Tibial nerve (tissue), 4 donors: ENCODE measurements at places on chromosomes 12 and 14. TPM values are rescaled to one million over a fixed set of nuclear protein-coding genes. Genes with fewer than 3 reads are reported as not detected.

DNA sequence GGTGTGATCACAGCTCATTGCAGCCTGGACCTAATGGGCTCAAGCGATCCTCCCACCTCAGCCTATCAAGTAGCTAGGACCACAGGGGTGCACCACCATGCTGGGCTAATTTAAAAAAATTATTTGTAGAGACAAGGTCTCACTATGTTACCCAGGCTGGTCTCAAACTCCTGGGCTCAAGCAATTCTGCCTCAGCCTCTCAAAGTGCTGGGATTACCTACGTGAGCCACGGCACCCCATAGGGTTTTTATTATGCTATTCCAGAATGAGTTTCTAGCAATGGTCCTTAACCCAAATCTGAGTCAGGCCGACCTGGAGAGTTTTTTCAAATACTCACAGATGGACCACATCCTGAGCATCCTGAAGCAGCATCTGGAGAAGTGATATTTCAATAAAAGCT lies 159.8 kb downstream of the CPNE8 start:
- no peak for DNase-seq

GRCh38 chr12:77615332-77615731 lies 215.4 kb upstream of the NAV3 start:
- DNase-seq: no peak

DNA sequence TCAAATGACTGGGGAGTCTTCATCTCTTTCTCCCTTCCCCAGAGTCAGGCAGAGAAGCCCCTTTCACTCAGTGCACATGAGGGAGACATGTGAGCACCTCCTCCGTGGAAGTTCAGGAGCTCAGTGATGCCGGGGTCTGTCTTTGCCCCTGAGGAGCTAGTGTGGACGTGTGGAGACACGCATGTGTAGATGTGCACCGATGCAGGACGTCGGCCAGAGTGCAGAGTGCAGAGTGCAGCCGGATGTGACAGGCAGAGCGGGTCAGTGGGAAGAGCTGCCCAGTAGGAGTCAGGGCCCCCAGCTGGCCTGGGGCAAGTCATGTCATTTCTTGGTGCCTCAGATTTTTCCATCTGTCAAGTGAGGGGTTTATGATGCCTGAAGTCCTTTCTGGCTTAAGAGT lies 20.7 kb downstream of the TSPAN9 start:
- DNase-seq: no peak

GRCh38 chr14:91354979-91355685 lies 62.5 kb downstream of the CCDC88C start:
- DNase-seq: no peak

DNA sequence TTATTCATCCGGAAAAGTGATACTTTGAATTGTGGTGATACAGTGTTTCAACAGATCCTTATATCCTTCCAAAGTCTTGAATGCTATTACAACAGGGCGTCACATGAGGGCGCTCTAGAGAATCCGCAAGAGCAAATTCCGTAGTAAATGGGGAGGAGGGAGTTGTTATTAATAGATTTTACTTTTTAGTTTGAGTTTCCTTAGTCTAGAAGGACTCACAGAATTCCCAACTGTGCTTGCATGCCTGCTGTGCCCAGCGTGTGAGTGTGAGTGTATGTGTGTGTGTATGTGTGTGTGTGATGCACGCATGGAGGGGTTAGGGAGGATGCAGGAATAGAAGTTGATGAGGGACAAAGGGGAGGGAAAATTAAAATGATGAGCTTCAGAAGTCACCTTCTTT lies 375.3 kb downstream of the C12orf75 start:
- DNase-seq: peak; percentile 57

- no peak for DNase-seq
Measured at GRCh38 chr14:104642540-104642868, 37.9 kb upstream of the TMEM179 start.

DNA sequence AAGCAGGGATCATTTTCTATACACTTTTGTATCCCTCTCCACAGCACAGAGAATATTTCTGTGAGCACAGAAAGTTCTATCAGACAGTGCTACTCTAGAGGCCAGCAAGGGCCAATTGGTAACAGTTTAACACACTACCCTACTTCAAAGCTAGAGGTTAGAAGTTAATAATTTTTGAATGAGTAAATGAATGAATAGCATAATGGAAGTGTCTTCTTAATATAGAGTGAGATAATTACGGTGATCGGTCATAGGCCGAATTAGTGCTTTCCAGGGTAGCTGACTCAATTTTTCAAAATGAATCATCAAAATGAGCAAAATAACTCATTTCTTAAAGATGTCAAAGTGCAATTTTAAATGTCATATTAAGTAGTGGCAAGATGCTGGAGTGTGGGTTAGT lies 67.0 kb upstream of the CCDC198 start:
- no peak for DNase-seq

The RPAP3 gene
- 19.2 TPM for total RNA-seq

- DNase-seq: no peak
Measured at GRCh38 chr12:71009430-71010142, 89.0 kb upstream of the PTPRR start.

DNA sequence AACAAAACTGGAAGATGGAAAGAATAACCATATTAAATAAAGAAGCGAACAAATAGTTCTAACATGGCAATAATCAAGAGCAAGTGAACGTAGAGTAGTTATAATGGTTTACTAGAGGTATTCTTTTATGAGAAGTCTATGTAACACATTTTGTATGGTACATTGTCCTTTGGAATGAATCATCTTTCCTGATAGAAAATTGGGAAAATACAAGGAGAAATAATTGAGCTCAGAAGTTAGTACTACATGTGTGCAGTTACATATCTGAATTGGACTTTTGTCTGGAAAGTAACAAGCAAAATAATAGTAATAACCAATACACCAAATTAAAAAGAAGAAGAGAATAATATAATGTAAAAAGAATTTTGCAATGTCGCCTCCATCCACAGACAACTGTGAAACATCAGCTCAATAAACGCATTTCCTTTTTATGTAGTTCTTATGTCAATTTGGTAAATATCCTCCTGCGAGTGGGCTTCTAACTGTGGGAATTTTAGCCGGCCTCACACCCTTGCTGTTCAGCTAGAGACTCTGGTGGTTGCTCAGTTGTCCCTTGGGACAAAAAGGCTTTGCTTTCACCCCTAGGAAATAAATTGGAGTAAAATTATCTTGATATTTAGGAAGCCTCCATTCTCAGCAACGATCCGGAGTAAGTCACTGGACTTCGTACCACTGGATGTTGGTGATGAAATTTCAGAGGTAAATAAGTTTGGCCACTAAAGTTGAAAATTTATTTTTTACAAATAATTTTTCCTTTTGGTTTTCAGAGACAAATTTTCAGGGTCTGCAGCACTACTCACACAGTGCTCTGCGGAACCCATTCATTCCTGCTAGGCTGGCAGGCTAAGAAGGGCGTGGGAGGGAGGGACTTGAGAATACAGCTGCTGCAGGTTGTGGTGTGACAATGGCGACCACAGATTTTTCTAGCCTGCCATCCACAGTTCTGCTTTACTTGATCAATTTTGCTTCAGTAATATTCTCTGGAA lies 1.1 kb upstream of the TUBA1A start:
- DNase-seq: no peak

The NR1H4 gene
- not detected for total RNA-seq

The TRPV4 gene
- 2.4 TPM for total RNA-seq

DNA sequence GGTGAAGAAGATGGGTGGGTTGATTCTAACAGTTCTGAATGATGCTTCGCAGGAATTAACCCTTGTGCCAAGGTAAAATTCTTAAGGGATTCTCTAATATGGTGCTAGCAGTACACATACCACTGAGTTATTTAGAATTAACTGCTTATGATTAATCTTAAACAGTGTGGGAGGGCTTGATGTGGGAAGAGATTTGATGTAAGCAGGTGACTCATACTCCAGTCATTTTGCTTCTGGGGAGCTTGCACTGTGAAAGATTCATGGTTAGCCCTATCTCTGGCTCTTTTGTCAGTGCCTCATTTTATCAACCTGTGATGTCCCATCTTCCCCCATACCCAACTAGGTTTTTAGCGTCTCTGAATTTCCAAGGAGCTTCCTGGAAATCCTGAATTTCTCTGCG lies 83.8 kb downstream of the NRXN3 start:
- no peak for DNase-seq

DNA sequence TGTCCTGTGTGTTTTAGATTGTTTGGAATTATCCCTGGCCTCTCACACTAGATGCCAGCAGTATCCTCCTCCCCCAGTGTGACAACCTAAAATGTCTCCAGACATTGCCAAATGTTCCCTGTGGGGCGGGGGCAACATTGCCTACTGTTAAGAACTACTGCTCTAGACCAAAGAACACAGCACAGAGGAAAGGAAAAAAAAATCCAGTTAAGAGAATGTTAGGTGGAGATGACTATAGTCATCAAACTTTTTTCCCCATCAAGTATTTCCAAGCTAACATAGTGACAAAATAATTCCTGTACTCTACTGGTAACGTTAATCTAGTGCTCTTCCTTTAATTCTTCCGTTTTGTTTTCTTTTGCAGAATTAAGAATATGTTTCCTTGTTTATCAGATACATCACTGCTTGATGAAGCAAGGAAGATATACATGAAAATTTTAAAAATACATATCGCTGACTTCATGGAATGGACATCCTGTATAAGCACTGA lies 3.5 kb downstream of the CDKN1B start:
- DNase-seq: no peak

- DNase-seq: no peak
Measured at GRCh38 chr12:67239061-67239460, 30.1 kb upstream of the CAND1 start.

DNA sequence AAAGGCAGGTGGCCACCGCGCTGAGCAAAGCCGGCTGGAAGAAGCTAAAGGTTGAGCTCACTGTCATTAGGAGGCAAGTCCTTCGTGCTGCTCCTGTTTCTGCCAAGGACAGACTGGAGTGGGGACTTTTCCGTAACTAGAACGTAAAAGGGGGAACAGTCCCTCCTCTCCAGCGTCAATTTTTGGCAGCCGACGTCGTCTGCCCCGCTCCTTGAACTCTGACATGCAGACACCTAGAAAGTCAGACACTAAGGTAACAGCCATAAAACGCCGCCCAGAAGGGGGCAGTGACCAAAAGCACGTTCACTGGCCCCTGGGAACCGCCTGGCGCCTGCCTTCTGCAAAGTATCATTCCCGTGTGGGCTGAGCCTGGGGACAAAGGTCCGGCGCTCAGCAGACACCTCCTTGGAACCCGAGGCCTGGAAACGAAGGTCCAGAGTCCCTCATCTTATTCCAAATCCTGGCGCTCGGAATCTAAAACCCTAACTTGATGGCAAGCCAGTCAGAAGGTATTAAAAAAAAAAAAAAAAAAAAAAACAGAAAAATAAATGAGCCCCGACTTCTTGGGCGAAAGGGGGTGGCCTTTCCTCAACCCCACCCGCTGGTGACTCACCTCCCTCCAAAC lies 1.1 kb upstream of the LRP1 start:
- DNase-seq: peak; percentile 67

The TGFB3 gene
- total RNA-seq: 10.0 TPM

The MAP3K9 gene
- total RNA-seq: 1.5 TPM

The IRAK3 gene
- total RNA-seq: 34.5 TPM

The ADGRD1 gene
- 139 TPM for total RNA-seq

The CABP1 gene
- total RNA-seq: 0.22 TPM

GRCh38 chr14:21072031-21072473 lies 1.9 kb downstream of the ARHGEF40 start:
- DNase-seq: no peak

The ANP32D gene
- total RNA-seq: not detected

GRCh38 chr14:34797747-34798583 lies 77.2 kb downstream of the BAZ1A start:
- no peak for DNase-seq

The OASL gene
- total RNA-seq: 0.20 TPM

DNA sequence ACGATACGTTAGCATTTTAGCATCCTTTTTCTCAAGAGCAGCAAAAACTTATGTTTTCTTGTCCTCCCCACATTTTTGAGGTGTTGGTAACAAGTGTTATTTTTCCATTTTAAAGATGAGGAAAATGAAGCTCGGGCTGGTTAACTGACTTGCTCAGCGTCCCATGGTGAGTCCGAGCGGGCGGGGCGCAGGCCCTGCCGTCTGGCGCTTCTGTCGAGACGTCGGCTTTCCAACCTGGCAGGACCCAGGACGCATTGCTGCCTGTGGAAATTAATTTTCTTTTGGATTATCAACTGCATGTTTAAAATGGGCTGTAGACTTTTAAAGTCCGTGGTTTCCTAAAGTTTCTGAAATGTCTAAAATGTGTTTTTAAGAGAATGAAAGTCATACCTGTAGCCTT lies 30.4 kb downstream of the XRCC3 start:
- no peak for DNase-seq

- DNase-seq: no peak
Measured at GRCh38 chr12:87051621-87052020, 795.4 kb upstream of the MGAT4C start.

DNA sequence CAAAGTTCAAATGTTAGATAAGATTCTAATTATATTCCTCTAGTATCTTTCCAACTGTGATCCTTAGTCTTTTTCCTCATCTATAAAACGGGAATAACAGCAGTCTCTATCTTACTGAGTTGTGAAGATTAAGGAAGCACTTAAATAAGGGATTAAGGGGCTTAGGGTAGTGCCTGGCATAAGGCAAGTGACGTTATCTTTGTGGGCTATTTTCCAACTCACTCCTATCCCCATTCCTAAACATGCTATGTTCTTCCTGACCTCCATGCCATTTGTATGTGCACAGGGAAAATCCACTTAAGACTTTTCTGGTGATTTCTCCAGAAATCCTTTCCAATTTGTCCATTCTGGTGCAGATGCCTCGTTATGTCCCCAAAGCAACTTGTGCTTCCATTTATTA lies 33.3 kb downstream of the SUPT16H start:
- DNase-seq: no peak

DNA sequence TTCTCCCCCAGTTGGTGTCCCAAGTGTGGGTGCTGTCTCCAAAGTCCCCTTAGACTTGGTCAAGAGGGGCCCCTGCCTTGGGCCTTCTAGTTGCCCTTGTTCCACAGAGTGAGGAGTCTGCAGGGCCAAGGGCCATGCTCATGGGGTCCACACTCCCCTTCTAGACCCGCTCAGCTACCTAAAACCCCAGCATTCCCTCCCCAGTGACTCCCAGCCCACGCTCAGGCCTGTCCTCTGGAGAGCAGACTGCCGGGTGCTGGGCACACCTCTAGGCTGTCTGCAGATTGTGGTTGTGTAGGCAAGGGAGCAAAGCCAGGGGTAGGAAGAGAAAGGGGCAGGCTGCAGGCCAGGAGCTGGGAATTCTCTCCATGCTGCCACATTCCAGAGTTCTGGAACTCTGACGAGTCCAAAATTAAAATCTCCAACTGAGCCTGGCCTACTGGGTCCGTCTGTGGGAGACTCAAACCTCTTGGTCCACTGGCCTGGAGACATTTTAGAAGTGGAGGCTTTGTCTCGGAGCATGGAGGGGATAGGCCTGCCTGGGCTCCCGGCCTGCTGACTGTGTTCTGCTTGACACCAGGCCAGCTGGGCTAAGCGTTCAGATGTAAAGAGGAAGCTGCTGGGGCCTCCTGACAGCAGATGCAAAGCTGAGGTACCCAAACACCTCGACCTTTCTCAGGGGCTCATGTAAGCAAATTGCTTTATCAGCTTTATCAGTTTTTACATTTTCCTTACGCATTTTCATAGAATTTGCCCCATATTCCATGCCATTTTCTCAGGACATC lies 13.7 kb upstream of the KRT5 start:
- no peak for DNase-seq

GRCh38 chr12:88993651-88994050 lies 358.6 kb downstream of the DUSP6 start:
- DNase-seq: no peak

GRCh38 chr12:10453156-10453555 lies at the start of gene KLRC1:
KLRC1 (minus strand) TSS chr12:10453377; CDS start chr12:10451156, 2,221 bp downstream.
- DNase-seq: no peak

The INHBE gene
- total RNA-seq: not detected

The SLCO1B1 gene
- total RNA-seq: 0.78 TPM

- no peak for DNase-seq
Measured at GRCh38 chr12:111757361-111758119, 9.2 kb upstream of the ALDH2 start.

The TSPAN19 gene
- 0.22 TPM for total RNA-seq
